ENCODE measurements at places on chromosomes 16 and 17.

DNA sequence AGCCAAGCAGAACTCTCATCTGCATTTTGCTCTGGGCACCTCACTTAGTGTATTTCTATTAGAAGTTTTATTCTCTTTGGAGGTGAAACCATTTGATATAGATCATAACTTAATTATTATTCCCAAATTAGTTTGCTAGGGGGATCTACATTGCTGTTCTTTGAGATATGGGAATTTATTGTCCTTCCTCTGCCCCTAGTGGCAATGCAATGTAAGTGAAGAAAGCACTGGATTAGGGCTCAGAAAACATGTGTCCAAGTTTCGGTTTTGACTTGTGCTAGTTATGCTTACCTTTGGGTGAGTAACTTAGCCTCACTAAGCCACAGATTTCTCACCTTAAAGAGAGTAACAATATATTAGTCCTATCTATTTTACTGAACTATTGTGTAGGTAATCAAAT lies 2.9 kb downstream of the KRT39 start:
- no peak for DNase-seq

DNA sequence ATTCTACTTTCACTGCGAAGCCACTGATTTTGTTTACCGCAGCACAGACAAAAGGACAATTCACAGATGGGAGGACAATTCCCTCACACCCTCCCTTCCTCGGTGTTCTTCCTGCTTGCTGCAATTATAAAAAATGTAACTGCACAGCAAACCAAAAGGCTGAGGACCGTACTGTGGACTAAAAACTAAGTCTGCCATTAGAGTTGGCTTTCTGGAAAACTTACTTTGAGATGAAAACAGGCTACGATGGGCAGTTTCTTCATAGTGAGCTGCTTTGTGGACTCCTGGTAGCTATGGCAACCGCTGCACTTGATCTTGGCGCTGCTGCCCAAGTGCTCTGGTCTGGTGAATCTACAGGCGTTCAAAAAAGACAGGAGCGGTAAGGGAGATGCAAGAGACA lies 35.2 kb downstream of the USP22 start:
- DNase-seq = no peak

DNA sequence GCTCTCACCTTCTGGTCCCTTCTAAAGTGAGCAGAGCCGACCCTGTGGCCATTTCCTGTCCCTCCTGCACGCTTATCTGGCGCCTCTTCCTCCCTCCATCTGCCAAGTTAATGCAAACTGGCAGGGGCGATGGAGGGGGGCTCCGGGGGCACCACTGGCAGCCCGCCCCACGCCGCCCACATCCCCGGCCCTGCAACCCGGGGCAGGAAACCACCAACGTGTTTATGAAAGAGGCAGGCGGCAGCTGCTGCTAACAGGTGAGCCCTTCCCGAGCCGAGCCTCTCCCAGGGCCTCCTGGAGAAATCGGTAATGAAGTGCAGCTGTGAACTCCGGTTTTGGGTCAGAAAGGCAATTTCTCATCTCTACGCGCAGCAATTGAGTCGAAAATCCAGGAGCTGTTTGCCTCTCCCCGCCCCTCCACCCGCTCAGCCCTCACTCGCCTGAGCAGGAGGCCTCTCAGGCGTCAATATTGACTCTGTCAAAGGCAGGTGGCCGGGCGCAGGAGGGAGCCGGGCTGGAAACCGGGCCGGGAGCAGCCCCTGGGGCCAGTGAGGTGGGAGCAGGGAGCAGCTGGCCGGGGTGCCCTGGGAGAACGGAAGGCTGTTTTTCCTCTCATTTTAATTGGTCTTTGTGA lies 164.4 kb upstream of the GSE1 start:
- no peak for DNase-seq

- no peak for DNase-seq
These were observed 10.6 kb downstream of the ZFHX3 start for GRCh38 chr16:73037331-73037745.

GRCh38 chr17:2150806-2151205 lies 95.9 kb downstream of the HIC1 start:
- DNase-seq = no peak

DNA sequence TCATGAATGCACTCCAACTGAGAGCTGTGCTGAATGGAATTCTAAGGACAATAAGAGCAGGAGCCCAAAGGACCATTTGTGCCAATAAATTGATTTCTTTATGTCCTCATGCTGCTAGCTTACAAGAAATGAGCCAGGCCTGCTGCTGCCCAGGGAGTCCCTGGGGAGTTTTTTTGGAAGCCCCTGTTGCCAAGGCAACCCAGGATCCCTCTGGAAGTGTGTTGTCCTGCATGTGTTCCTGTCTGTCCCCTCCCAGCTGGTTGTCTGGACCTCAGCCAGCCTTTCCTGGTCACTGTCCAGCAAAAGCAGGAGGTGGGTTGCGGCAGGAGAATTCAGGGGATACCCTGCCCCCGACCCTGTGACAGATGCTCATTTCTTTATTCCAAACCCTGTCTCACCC lies 51.0 kb upstream of the GPRC5B start:
- DNase-seq = no peak

GRCh38 chr16:75584108-75584507 lies 17.9 kb downstream of the GABARAPL2 start:
- no peak for DNase-seq

- no peak for DNase-seq
These were observed 302 bp downstream of the LITAF start for GRCh38 chr16:11586378-11586855.

- DNase-seq = no peak
These were observed 908 bp downstream of the CALB2 start for GRCh38 chr16:71359431-71359830.

DNA sequence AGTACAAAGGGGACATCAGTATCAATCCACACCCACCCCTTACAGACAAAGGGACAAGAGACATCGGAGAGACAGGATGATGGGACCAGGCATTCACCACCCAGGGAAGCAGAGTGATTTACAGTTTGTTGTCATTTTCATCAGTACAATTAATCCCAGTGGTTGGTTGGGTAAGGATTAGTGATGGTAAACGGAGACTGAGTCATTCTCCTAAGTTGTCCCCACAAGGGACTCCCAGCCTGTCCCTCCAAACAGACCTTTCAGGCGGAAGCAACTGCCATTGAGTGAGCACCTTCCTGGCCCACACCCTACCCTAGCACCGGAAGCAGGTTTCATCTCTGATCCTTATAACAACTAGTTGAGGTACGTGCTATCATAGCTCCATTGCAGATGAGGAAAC lies 11.2 kb downstream of the PPL start:
- no peak for DNase-seq

DNA sequence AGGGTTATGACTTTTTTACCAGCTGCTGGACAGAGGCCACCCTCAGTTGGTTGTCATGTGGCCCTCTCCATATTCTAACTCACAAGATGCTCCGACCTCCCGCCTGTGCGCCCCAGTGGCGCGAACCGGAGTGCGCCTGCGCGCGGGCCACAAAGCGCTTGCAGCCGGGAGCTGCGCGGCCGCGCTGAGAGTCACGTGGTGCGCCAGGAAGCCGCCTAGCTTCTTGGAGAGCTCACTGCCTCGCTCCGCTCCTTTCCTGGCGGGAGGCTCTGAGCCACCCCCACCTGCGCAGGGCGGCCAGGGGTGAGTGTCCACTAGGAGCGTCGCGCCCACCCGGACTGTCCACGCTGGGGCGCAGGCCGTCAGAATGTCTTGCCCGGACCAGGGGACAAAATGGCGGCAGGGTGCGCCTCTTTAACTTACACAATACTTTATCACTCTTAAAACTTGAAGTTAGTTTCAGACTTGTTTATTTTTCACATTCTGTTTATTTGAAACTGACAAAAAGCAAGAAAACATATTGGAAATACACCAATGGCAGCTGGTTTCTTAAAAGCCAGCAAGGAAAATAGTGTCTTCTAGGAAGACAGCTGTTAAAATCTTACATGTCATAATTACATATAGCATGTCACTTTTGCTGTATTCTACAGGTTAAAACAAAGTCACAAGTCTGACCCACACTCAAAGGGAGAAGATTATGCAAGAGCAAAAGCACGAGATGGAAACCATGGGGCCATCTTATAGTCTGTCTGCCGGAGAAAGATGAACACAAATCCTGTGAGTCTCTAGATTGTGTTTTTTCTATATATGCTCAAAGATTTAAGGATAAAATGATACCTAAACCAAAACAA lies 357.9 kb downstream of the CNTNAP4 start:
- no peak for DNase-seq

- DNase-seq = no peak
These were observed 747.5 kb upstream of the EEF2KMT start for GRCh38 chr16:5845046-5845445.

GRCh38 chr16:22004341-22004740 lies 3.4 kb upstream of the PDZD9 start:
- DNase-seq = no peak

- no peak for DNase-seq
These were observed 44.4 kb downstream of the BANP start for GRCh38 chr16:87995644-87996043.

- no peak for DNase-seq
These were observed 55.0 kb downstream of the NT5M start for GRCh38 chr17:17358060-17358751.

DNA sequence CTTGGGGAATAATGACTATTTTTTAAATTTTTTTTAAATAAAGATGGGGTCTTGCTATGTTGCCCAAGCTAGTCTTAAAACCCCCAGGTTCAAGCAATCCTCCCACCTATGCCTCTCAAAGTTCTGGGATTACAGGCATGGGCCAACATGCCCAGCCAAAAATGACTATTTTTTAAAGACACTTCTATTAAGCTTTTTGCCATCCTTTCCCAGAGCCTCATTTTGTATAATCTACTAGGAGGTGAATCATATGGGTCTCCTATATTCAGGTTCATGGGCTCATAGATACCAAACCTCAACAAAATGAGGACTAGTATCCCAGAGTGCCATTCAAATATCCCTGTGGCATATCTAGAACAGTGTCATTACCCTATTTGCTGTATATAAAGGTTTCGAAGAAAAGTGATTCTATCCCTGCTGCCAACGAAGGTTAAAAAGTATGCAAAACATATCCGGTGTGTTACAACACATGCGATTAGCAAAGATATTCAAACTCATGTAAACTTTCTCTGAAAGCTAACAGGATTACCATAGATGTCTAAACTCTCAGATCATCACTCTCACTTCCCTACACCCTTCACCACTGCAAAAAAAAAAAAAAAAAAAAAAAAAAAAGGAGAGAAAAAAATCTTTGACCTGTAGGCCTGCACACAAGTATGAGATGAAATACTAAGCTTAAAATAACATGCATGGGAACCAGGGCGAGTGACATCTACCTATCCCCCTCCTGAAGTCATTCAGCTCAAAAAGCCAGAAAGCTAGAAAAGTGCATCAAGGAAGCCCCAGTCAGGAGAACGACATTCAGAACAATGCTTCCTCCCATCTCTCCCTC lies 23.5 kb downstream of the XPO6 start:
- DNase-seq = no peak

- no peak for DNase-seq
These were observed 18.8 kb downstream of the LLGL2 start for GRCh38 chr17:75544250-75544649.

DNA sequence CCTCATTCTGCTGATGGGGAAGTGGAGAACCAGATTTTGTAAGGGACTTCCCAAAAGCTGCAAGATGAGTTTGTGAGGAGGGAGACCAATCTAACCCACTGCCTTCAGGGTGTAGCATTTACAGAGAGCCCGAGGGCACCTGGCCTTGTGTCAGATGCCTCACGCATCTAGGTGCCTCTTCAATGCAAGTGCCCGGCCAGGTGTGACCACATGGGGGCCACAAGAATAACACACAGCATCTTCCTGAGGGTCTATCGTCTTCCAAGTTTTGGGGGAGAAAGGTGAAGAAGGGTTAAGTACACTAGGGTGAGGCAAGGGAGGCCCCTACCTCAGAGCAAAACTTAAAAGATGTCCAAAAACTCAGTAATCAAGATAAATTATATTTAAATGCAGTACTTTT lies 401.7 kb upstream of the CDH5 start:
- no peak for DNase-seq

DNA sequence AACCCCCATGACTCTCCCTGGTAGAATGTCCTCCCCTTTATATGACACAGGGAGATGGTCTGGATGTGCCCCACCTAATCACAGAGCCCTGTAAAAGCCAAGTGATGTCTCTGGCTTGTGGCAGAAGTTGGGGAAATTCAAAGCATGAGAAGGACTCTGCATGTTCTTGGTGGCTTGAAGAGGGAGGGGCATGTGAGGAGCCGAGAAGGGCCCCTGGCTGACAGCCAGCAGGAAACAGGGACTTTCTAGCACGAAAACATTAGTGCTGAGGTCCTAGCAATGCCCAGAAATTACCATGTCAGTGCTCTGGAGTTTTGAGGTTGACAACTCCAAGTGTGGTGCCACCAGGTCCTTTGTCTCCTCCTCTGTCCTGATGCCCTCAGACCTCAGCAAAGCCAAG lies 75.9 kb downstream of the USP22 start:
- no peak for DNase-seq

DNA sequence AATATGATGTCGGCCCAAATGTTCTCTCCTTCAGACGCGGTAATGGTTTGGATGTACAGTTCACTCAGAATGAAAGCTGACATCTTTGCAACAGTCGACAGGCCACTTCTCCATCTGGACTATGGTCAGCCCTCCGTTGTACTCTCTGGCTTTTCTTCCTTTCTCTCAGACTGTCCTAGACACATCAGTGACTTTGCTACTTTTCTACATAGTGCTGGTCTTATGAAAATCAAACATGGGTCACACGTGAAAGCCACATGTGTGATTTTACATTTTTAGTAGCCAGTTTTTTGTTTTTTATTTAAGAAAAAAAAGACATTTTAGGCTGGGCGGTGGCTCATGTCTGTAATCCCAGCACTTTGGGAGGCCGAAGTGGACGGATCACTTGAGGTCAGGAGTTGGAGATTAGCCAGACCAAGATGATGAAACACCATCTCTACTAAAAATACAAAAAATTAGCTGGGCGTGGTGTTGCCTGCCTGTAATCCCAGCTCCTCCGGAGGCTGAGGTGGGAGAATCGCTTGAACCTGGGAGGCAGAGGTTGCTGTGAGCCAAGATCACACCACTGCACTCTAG lies 644.1 kb downstream of the KCNJ2 start:
- no peak for DNase-seq

- no peak for DNase-seq
These were observed 90.8 kb downstream of the STX8 start for GRCh38 chr17:9484789-9485188.

DNA sequence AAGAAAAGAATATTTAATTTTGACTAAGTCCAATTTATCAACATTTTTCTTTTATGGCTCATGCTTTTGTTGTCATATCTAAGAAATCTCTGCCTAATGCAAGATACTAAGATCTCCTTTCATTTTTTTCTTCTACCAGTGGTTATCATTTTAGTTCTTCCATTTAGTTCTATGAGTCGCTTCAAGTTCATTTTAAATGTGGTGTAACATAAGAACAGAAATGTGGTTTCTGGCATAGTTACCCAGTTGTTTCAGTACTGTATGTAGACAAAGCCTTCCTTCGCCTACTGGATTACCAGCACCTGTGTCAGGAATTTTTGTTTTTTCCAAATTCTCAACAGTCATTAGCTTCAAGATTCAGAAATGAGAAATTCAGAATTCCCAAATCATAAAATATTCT lies 175.7 kb downstream of the PARN start:
- no peak for DNase-seq

- DNase-seq = no peak
These were observed 10.6 kb downstream of the PEMT start for GRCh38 chr17:17580662-17581470.
